Endothelial cell of umbilical vein (primary cell): ENCODE measurements at places on chromosomes 2 and 18. TPM values are rescaled to one million over a fixed set of nuclear protein-coding genes. Genes with fewer than 3 reads are reported as not detected.

DNA sequence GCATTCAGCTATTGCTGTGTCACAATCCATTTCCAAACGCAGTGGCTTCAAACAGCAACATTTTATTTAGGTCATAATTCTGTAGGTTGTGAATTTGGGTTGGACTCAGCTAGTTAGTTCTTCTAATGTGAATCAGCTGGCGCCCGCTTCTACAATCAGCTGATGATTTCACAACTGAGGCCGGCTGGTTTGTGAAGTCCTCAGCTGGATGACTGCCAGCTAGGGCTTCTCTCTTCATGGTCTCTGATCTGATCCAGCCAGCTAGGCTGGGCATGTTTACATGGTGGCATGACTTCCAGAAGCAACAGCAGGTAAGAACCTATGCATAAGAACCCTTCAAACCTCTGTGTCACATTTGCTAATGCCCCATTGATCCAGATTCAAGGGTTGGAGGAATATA lies 172.0 kb downstream of the SLC4A10 start:
- H3K27ac ChIP-seq: no peak overlapping the region
- H3K36me3 ChIP-seq: no peaks in the 10 kb centered on the region

- H3K4me3 ChIP-seq: no peak overlapping the region
- no peaks in the 10 kb centered on the region for H3K36me3 ChIP-seq
- peak; percentile 5 for DNase-seq
These were observed 88.5 kb upstream of the COL5A2 start for GRCh38 chr2:189267925-189268579.

GRCh38 chr2:190515687-190516086 lies 18.8 kb downstream of the NEMP2 start:
- H3K4me3 ChIP-seq: no peak overlapping the region
- DNase-seq: no peak
- no peaks in the 10 kb centered on the region for H3K36me3 ChIP-seq
- no peak overlapping the region for H3K27ac ChIP-seq
- no peaks in the 10 kb centered on the region for H3K4me1 ChIP-seq

Gene CSRNP3
- not detected in 2 replicates for total RNA-seq

GRCh38 chr2:148658807-148659722 lies 14.5 kb downstream of the EPC2 start:
- no peaks in the 10 kb centered on the region for H3K36me3 ChIP-seq
- H3K27me3 ChIP-seq: no peaks in the 10 kb centered on the region
- peaks cover 24% of the 10 kb centered on the region for H3K4me1 ChIP-seq

- no peak overlapping the region for H3K4me3 ChIP-seq
- no peaks in the 10 kb centered on the region for H3K36me3 ChIP-seq
- no peaks in the 10 kb centered on the region for H3K4me1 ChIP-seq
- no peaks in the 10 kb centered on the region for H3K27me3 ChIP-seq
- no peak overlapping the region for H3K27ac ChIP-seq
- no peak for DNase-seq
These were observed 81.2 kb downstream of the MYO5B start for GRCh38 chr18:50113726-50114125.

GRCh38 chr2:234592541-234592940 lies 95.7 kb upstream of the ARL4C start:
- H3K36me3 ChIP-seq: no peaks in the 10 kb centered on the region
- no peak for DNase-seq
- H3K27me3 ChIP-seq: peaks cover 8% of the 10 kb centered on the region
- no peak overlapping the region for H3K27ac ChIP-seq
- H3K4me3 ChIP-seq: no peak overlapping the region

- no peaks in the 10 kb centered on the region for H3K27me3 ChIP-seq
- no peaks in the 10 kb centered on the region for H3K36me3 ChIP-seq
- no peaks in the 10 kb centered on the region for H3K4me1 ChIP-seq
- no peak overlapping the region for H3K27ac ChIP-seq
- no peak for DNase-seq
These were observed 42.5 kb downstream of the TEX44 start for GRCh38 chr2:231634951-231635875.

- peak overlapping the region; percentile 71 for H3K4me3 ChIP-seq
- no peak overlapping the region for H3K27ac ChIP-seq
- no peaks in the 10 kb centered on the region for H3K27me3 ChIP-seq
- peaks cover 15% of the 10 kb centered on the region for H3K4me1 ChIP-seq
- H3K36me3 ChIP-seq: no peaks in the 10 kb centered on the region
These were observed 1.2 kb downstream of the GPD2 start for GRCh38 chr2:156437272-156437930.

GRCh38 chr2:55916473-55917049 lies 7.0 kb downstream of the EFEMP1 start:
- H3K4me1 ChIP-seq: peaks cover 91% of the 10 kb centered on the region
- H3K27ac ChIP-seq: peak overlapping the region; percentile 82
- DNase-seq: peak; percentile 80
- peaks cover 62% of the 10 kb centered on the region for H3K36me3 ChIP-seq

Gene GPR35
- 0.25 and 0.33 TPM in 2 replicates for total RNA-seq

DNA sequence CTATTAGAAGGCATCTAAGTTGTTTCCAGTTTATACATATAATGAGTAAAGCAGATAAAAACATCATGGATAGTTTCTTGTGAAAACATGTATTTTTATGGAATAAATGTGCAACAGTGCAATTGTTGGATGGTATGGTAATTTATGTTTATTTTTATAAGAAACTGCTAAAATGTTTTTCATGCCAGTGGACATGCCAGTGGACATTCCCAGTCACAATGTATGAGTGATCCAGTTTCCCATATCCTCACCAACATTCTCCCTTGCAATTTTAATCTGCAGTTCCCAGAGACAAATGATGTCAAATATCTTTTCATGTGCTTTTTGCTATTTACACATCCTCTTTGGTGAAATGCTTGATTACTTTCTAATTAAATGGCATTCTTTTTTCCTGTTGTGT lies 818.6 kb downstream of the SUCLG1 start:
- no peaks in the 10 kb centered on the region for H3K36me3 ChIP-seq
- no peaks in the 10 kb centered on the region for H3K27me3 ChIP-seq
- H3K4me1 ChIP-seq: no peaks in the 10 kb centered on the region
- H3K27ac ChIP-seq: no peak overlapping the region
- DNase-seq: no peak

DNA sequence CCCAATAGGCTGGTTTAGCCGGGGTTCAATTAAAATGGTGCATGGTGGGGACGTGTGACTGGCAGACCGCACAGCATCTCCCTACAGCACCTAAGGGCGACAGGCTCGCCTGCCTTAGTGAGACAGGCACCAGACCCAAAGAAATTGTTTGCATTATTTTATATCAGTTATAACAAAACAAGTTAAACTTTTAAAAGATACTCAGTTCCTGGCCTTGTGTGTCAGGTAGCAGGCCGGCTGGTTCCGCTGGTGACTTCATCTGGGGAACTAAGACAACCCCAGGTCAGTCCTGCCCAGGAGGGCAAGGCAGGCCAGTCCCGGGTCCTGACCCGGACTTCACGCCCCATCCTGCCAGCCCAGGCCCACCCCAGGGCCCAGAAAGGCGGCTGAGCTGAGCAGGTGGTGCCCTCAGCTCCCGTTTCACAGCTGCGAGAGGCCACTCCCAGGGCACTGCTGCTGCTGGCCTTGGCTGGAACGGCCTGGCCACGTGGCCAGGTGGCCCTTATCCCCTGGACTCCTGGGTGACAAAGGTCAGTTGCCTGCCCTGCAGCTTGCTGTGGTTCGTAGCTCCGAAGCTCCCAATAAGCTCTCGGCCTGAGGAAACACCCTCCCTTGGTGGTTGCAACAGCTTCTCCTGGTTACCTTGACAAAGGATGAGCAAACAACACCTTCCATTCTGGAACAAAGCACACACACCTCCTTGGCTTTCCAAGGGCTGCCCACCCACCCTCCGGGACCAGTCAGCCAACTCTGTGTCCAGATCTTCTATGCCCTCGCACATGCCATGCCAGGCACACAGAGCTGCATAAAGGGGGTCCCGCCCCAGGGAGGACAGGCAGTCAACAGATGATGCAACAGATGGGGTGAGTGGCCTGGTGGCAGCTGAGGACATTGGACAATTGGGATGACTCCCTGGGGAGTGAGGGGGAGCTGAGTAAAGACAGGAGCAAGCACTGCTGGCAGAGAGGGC lies 11.3 kb upstream of the AGXT start:
- H3K4me1 ChIP-seq: no peaks in the 10 kb centered on the region
- no peak overlapping the region for H3K27ac ChIP-seq
- H3K27me3 ChIP-seq: no peaks in the 10 kb centered on the region
- no peak overlapping the region for H3K4me3 ChIP-seq

Gene CYS1
- 0.25 TPM in 1 of 2 replicates, not detected in the other for total RNA-seq

GRCh38 chr2:20013126-20013849 lies 820 bp upstream of the MATN3 start:
- H3K4me3 ChIP-seq: peak overlapping the region; percentile 24
- H3K27me3 ChIP-seq: no peaks in the 10 kb centered on the region
- peaks cover 13% of the 10 kb centered on the region for H3K4me1 ChIP-seq

DNA sequence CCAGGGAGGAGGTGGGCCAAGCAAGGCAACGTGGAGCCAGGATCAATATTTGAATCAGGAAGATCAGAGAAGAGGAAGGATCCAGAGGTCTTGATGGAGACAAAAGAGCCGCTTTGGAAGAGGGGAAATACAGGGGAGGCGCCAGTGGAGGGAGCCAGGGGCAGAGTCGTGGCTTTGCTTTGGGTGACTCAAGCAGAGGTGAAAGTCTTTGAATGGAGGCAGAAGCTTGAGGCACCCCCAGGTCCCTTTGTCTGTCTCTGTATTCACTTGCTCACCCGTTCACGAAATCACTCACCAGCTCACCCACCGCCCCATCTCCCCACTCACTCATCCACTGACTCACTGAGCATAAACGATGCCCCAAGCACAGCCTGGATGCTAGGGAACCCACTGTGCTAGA lies 134.1 kb downstream of the ACOXL start:
- DNase-seq: no peak
- peaks cover 3% of the 10 kb centered on the region for H3K27me3 ChIP-seq
- no peak overlapping the region for H3K27ac ChIP-seq
- H3K4me3 ChIP-seq: no peak overlapping the region
- H3K36me3 ChIP-seq: no peaks in the 10 kb centered on the region
- H3K4me1 ChIP-seq: no peaks in the 10 kb centered on the region

Gene RNF152
- 24.0 and 27.5 TPM in 2 replicates for total RNA-seq

DNA sequence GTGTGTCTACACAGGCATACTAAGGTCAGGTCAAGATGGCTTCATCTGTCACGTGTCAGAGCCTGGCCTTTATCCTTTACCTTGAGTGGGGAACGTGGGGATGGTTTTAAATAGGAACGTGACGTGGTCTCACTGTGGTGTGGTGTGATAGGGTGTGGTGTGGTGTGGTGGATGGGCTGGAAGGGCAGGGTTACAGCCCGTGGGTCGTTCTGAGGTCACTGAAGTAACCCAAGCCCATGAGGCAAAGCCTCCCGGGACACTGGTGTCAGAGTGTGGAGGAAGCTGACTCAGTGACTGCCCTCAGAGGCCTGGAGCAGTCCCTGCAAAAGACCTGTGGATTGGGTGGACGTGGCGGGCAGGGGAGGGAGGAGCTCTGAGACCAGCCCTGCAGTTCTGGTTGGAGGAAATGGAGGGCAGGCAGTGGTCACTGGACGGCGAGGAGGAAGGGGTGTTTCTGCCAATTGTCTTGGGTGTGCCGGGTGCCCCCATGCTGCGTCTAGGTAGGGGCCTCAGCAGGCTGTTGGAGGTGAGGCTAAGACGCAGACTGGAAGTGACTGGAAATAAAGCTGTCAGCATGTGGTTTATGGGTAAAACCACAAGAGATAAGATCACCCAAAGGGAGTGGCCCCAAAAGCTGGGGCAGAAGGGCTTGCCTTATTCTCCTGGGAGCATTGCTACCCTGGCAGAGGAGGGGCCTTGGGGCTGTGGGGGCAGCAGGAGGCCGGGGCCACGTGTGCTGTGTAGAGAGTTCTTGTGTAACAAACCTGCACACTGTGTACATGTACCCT lies 84.8 kb downstream of the SH3RF3 start:
- H3K4me1 ChIP-seq: peaks cover 30% of the 10 kb centered on the region
- H3K4me3 ChIP-seq: no peak overlapping the region
- no peaks in the 10 kb centered on the region for H3K27me3 ChIP-seq
- H3K27ac ChIP-seq: peak overlapping the region; percentile 17
- H3K36me3 ChIP-seq: no peaks in the 10 kb centered on the region

Gene RAB17
- total RNA-seq: 0.55 and 0.77 TPM in 2 replicates
